ENCODE measurements at places on chromosomes 2 and 18.

DNA sequence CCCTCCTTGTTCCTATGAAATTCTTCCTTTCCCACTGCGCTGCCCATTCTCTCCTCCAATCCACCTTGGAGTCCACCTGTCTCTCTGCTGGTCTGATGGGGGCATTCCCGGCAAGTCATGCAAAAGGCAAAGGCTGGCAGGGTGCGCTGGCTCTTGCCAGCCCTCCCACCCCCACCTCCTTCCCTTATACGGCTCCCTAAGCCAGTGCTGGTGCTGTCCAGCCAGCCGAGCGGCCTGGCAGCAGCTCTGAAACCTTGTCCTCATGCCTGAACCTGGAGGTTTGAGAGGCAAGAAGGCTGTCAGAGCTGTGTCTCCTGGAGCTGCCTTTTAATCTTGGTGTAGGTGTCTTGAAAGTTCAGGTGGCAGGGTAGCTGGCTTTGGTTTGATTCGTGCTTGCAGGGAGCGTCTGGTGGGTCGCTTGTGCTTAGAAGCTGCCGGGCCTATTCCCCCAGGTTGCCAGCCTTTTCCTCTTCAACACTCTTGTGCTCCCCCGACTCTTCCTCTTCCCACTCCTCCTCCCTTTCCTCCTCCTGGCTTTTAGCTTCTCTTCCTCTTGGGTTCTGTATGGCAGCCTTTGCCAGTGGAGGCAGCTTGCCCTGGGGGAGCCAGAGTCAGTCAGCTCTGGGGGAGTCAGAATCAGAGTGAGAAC is 748 bp downstream of the LIPG start:
- no peak for DNase-seq

DNA sequence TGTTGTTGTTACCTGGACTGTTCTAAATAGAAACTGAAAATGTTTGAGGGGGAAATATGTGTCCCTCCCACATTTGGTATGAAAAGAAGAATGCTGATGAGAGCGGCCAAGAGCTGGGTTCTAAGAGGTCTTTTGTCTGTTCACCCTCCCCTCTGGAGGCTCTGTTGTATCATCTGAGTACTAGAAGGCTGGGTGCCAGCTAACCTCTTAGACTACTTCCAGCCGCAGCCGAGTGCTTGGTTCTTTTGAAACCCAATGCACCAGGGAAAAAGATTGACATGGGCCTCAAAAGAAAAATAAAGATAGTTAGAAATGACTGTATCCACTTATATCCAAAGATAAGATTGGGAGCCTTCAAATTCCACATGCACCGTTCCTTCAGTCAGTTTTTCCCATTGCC is 255.9 kb downstream of the TXNL1 start:
- no peak for DNase-seq

DNA sequence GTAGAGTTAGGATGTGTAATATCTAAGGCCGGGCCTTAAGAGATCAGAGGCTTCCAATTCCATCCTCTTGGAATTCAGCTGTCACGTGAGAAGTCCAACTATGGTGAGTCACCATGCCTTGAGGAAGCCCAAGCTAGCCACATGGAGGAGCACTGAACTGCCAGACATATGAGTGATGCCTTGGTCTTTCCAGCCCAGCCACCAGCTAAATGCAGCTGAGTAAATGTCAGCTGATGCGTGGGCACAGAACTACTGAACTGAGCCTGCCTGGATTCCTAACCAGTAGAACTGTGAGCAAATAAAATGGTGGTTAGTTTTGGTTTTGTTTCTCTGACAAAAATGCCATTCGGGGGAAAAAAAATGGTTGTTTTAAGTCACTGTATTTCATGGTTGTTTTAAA is 153.7 kb upstream of the SERTAD2 start:
- DNase-seq = peak; percentile 54

DNA sequence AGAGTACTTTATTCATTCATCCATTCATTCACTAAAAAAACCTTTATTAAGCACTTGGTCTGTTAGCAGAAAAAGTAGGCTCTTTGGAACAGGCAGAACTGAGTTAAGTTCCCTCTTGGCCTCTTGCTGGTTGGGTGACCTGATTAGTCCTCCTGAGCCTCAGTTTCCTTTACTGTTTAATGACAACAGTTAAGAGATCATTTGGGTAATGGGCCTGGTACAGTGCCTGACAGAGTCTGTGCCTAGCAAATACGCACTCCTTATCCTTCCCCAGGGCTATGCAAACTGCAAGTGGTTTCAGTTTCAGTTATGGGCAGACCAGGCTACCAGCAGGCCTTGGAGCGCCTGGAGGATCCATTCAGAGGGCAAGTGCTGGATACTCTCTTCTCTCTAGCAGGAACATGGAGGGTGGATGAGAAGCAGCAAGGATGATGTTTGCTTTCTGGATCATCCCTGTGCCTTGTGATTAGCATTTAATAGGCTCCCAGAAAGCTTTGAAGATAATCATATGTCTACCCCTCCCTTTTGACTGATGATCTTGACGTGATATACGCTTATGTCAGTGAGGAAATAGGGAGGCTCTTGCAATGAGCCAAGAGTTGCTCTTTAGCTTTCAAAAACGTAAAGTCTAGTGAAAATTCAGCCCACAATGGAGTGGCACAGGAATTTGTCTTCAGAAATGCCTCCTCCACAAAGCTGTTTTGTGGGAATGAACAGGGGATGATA is 12.4 kb upstream of the TAF1B start:
- DNase-seq = peak; percentile 36

DNA sequence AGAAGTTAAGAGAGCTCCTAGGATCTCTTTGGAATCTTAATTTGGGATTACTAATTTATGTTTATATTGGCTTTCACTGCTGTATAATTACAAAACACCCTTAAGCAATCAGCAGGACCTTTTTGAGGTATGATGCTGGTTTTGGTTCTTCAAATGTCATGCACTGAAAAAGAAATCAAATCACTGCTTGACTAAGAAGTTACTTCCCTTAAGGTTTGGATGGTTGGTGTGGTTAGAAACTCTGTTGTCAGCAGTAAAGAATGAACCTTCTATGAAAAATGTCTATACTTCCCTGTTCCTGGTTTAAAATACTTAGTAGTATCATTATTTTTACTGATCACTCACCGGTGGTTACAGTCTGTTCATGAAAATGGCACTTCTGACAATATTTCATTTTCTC is 5.5 kb downstream of the COLEC12 start:
- peak; percentile 68 for DNase-seq

DNA sequence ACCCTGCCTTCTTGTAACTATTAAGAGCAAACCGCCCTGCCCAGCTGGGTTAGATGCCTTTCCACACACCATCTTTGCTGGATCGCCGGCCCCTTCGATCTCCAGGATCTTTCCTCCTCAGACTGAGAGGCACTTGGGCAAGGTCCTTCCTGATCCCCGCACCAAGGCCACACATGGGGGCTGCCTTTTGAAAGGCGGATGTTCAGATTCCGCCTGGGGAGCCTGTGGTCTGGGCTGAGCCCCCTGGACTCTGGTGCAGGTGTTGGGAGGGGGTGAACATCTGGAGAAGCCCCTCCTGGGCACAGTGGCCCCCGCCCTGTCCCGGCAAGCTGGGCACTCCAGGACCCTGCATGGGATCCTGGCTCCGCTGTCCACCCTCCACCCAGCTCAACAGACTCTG is 135.4 kb upstream of the HDAC4 start:
- no peak for DNase-seq

- DNase-seq = no peak
Measured at GRCh38 chr18:9100796-9101195, 1.7 kb upstream of the NDUFV2 start.

DNA sequence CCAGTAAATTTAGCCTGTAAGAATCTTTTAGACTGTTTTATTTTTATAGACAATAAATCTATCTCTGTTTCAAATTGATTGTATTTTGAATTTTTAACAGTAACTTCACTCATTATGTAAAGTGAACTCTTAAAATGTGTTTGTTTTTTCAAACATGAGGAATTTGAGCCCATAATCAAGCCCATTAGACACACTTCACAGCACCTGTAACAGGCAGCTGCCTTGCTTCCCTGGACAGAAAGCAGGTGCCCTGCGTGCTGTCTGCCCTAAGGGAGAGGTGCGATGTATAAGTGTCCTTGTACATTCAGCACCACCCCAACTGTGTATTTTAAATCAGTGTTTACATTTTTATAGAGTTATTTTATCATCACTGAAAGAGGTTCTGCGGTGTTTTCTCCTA is 186.5 kb upstream of the TPO start:
- no peak for DNase-seq

Data from MV-4-11 (cell line).